ENCODE measurements at places on chromosomes 12 and 14. TPM values are rescaled to one million over a fixed set of nuclear protein-coding genes. Genes with fewer than 3 reads are reported as not detected.

The R3HDM2 gene
- 35.4 TPM for total RNA-seq

The SPX gene
- 1.9 TPM for total RNA-seq

DNA sequence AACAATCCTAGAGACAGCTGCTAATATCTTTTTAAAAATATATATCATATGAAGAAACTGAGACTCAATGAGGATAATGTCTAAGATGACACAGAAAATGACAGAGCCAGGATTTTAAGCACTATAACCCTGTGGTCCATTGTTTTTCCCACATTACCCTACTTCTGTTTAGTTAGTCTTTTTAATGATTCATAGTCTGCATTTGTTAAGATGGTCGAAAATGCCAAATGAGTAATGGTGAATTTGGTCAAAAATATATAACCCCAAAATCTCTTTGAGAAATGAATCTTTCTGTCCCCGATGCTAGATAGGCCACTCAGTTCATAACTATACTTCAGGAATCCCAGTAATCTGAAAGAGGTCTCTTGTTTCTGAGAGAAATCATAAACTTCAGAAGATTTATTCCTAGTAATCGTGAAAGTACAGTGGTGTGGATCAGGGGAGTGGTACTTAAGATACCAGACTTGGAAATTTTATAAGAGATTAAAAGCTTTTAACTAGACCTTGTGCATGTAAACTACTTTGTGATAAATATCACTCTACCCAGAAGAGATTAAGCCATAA lies 10.8 kb downstream of the RTRAF start:
- no peak for DNase-seq

GRCh38 chr14:102731101-102731870 lies 46.0 kb upstream of the TRAF3 start:
- DNase-seq: no peak

DNA sequence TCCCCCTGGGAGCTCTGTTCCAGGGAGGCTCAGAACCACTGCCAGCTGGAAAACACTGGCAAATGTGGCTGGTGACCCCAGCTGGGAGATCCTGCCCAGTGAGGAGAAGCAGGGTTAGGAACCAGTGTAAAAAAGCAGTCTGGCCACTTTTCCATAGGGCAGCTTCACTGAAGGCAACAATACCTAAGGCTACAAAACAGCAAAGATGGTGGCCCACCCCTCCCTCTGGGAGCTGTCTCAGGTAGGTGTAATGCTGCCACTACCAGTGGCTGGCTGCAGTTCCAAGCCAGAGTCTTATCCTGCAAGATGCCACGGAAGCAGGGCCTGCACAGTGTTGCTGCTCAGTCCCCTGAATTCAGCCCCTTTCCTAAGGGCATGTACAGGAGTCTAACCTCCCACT lies 50.6 kb upstream of the ANO6 start:
- no peak for DNase-seq

- no peak for DNase-seq
Measured at GRCh38 chr14:86961106-86961716, 1031.8 kb downstream of the GALC start.

GRCh38 chr14:24093901-24094840 lies at the start of gene PCK2:
Gene PCK2, plus strand, starts transcription at chr14:24094311. Its CDS starts 95 bp downstream, at chr14:24094406.
- peak; percentile 98 for DNase-seq

DNA sequence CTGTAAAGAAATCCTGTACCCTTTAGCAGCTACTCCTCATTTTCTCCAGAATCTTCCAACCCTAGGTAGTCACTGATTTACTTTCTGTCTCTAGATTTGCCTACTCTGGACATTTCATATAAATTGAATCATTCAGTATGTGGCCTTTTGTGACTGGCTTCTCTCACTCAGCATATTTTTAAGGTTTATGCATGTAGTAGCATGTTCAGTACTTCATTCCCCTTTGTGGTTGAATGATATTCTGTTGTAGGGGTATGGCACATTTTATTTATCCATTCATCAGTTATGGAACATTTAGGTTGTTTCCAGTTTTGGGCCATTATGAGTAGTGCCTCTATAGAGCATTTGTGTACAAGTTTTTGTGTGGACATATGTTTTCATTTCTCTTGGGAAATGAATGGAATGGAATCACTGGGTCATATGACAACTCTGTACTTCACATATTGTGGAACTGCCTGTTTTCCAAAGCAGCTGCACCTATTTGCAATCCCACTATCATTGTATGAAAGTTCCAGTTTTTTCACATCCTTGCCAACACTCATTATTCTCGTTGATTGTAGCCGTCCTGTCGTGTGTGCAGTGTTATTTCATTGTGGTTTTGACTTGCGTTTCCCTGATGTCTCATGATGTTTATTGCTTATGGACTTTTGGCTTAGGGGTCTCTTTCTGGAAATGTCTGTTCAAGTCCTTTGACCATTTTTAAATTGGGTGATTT lies 57.2 kb downstream of the ATF7IP start:
- DNase-seq: no peak

GRCh38 chr12:87795555-87795954 lies 233.6 kb downstream of the C12orf50 start:
- no peak for DNase-seq

GRCh38 chr14:58574623-58575022 lies 63.1 kb upstream of the DACT1 start:
- DNase-seq: no peak

DNA sequence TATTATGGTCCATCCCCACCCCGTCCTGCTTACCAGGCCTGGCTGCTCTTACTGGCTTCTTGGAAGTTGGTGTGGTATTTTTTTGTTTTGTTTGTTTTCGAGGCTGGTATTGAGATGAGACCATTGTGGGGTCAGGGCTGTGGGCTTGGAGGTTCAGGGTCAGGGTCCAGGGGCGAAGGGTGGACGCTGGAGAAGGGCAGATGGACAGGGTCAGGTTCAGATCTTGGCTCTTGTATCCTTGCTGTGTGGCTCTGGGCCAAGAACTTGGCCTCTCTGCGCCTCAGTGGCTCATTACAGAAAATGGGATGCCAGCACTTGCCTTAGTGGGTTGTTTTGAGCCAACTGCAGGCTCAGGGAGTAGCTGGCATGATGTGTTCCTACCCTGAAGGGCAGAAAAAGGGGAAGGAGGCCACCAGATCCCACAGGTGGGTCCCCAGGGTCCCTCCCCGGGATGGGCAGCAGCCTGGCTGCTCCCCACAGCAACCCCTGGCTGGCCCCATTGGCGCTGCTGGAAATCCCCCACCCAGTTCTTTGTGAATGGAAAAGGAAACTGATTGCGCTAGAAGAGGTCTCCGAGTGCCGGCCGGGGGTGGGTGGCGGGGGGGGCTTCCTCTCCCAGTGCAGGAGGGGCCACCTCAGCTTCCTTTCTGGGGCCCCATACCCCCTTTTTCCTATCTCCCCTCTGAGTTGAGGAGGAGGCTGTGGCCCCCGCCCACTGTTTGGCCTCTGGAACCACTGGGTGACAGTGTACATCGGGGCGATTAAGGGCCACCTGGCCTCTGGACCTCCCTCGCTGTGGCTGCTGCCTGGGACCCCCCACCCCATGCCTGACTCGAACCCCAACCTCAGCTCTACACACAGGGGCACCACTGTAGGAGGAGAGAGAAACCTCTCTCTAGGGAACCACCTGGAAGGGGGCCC lies 25.0 kb downstream of the SH2B3 start:
- DNase-seq: peak; percentile 85

- DNase-seq: no peak
Measured at GRCh38 chr12:76264611-76265012, 83.6 kb downstream of the BBS10 start.

- DNase-seq: no peak
Measured at GRCh38 chr12:19474147-19474546, 34.9 kb downstream of the AEBP2 start.

DNA sequence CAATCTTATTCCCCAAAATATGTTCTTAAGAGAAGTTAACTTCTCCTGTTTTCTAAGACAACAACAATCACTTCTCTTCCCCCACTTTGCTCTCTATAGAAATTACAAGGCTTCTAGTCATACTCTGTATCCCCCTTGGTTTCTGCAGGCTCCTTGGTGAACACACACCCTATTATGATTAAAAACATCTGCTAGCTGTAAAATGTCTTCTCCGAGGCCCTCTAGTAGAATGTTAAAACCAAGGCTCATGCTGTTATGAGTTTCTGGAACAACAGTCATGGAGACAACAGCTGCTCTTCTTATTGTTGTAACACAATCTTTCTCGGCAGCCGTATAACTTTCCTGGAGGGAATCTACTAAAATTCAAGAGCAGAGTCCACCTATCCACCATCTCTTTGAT lies 397.5 kb upstream of the CCDC196 start:
- DNase-seq: no peak

- no peak for DNase-seq
Measured at GRCh38 chr12:120237360-120238171, 28.0 kb downstream of the PXN start.

Measured in right lobe of liver (tissue), 6 donors.